ENCODE measurements at places on chromosomes 4 and X.

DNA sequence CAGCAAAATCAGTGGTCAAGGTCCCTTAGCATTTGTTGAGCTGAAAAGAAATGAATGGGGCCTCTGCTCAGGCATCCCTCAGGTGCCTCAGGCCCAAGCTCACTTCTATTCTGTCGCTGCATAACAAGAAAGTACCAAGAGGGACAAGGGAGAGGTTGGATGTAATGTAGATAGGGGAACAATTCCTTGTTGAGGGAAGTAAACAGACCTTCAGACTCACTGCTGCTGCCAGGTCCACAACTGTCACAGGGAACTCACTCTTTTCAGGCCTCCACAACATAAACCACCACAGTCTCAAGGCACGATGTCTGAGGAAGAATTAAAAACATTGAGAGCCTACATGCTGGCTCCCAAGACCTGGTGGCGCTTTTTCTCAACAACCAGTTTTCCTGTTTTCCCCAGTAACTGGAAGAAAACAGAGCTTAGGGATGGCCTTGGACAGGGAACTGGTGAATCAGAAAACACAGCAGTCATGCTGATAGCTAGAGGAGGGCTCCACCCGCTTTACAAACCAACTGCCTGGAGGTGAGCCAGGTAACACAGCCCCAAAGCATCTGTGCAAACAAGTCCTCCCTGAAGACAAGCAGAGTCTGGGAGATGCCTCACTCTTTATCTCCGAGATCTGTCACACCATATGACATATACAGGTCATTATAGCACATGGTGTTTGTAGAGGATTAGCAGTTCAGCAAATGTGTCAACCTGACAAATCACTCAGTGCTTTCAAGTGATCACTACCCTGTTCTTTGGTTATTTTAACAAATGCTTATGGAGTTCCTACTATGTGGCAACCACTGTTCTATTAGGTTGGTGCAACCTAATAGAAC is 14.3 kb upstream of the AWAT1 start:
- no peak for DNase-seq

DNA sequence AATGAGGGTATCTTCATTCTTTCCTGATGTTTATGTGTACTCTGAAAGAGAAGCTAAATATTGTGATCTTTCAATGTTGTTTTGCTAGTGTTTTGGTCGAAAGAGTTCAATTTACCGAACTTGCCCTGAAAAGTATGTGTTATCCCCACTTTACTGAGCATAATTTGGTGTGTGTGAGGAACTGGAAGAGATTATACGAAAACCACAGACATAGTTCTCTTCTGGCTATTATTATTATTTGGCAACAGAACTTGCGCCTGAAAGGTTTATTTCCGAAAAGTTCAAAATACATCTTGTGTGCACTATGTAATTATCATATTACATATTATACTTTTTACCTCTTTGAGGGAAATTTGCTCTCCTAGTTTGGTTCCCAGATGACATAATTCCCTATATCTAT is 232.5 kb upstream of the INTU start:
- no peak for DNase-seq

DNA sequence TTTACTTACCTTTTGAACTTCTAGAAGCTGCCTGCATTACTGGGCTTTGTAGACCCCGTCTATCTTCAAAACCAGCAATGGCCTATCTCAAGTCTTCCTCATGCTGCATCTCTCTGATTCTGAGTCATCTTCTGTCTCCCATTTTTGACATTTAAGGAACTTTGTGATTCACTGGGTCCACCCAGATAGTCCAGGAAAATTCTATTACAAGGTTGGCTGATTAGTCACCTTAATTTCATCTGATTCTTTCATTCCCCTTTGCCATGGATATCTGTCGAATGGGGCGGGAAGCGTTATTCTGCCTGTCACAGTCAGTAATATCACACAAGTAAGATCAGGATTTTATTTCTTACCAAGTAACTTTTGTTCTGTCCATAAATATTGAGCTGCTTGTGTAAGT is 618.0 kb downstream of the CCSER1 start:
- no peak for DNase-seq

GRCh38 chrX:107726816-107727534 is 48.6 kb downstream of the TSC22D3 start:
- DNase-seq = no peak

- DNase-seq = no peak
Observed at GRCh38 chrX:140521393-140521792, 16.5 kb upstream of the SOX3 start.

DNA sequence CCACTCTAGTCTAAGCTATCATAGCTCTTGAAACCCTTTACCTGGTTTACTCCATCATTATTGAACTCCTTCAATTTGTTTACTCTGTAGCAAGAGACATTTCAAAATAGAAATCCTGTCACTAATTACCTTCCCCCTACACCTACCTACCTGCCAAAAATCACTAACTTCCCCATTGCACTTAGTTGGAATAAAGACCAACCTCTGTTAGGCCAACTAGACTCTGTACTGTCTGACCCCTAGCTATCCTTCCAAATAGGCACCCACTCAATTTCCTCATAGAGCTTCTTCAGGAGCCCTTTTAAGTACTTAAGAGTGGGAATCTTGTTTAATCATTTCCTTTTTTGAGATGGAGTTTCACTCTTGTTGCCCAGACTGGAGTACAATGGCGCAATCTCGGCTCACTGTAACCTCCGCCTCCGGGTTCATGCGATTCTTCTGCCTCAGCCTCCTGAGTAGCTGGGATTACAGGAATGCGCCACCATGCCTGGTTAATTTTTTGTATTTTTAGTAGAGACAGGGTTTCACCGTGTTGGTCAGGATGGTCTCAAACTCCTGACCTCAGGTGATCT is 8.9 kb upstream of the CDKL2 start:
- no peak for DNase-seq

- DNase-seq = no peak
Observed at GRCh38 chrX:23764188-23764984, 18.6 kb upstream of the SAT1 start.

- no peak for DNase-seq
Observed at GRCh38 chrX:148417934-148418333, 82.5 kb upstream of the AFF2 start.

- no peak for DNase-seq
Observed at GRCh38 chr4:123739806-123740205, 343.2 kb downstream of the SPRY1 start.

- no peak for DNase-seq
Observed at GRCh38 chrX:27600686-27601085, 10.5 kb downstream of the DCAF8L2 start.

- DNase-seq = no peak
Observed at GRCh38 chrX:84219551-84219950, 31.6 kb upstream of the RPS6KA6 start.

GRCh38 chr4:102216666-102217065 is 128.6 kb downstream of the SLC39A8 start:
- no peak for DNase-seq

DNA sequence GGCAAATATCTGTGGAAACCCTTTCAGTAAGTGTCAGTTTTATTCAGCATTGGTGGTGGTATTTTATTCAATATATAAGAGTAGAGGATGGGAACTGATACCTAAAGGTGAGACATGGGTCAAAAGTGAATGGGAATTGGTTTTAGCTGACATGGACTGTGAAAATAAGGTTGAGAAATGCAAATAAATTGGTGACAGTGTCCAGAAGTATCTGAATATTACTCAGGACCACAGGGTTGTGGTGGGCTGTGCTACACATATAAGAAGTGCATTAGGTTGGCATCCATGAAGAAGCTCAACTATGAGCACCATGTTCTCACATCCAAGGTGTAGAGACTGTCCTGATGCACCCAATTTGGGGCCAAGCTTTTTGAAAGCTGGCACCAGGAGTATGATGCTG is 45.0 kb downstream of the ETDC start:
- no peak for DNase-seq

- no peak for DNase-seq
Observed at GRCh38 chr4:7698584-7698983, 241.1 kb downstream of the AFAP1 start.

DNA sequence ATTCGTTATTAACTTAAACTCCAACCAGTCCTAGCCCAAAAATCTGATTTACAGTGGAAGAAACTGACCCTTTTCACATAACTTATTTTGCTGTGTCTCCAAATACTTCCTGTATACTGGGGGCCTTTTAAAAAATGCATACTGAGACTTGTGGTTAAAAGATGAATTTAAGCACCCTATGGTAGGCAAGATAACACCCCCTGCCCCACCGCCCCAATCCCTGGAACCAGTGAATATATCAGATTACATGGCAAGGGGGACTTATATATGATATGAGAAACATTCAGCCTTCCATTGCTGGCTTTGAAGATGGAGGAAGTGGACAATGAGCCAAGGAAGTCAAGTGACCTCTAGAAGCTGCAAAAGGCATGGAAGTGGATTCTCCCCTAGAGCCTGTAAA is 3.1 kb upstream of the CLCN3 start:
- DNase-seq = no peak

GRCh38 chr4:3202836-3203820 is 45.8 kb upstream of the MSANTD1 start:
- no peak for DNase-seq

DNA sequence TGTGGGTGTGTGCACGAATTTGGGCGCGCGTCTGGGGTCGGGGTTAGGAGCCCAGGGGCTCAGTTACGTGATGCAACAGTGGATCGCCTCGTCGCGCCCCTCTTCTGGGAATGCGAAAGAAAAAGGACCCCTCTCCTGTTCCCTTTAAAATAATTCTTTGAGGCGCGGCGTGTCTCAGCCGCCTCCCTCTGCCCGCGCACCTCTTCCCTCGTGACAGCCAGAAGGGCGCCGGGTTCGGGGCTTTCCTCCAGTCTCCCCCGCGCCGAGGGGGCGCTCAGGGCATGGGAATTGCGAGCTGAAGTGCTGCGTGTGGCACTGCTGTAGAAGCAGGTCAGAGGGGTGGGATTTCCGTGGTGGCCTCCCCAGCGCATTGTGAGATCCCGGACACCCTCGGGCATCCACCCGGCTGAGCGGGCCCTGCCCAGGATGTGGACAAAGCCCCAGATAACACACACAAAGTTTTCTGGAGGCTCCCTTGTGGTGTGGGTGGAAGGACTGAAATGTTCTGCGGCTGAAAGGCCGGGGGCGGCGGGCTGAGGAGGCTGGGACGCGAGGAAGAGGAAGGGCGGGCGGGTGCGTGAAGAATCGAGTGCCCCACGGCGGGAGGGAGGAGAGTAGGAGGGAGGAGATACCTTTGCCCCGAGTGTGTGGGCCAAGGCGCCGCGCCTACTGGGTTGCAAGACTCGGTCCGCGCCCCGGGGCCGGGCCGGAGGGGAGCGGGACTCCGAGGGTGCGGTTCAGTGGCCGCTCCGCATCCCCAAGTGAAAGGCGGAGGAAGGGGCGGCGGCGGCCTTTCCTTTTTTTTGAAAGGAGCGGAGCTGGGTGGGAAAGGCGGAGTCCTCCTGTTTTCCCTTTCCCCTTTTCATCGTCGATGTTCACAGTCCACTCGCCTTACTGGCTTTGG is 752 bp downstream of the SEPTIN11 start:
- no peak for DNase-seq

- no peak for DNase-seq
Observed at GRCh38 chrX:49792376-49792775, 36.7 kb upstream of the PAGE4 start.

- DNase-seq = no peak
Observed at GRCh38 chr4:152509595-152510225, 26.2 kb downstream of the FBXW7 start.

- DNase-seq = no peak
Observed at GRCh38 chr4:172708184-172708583, 460.4 kb upstream of the GALNT7 start.

DNA sequence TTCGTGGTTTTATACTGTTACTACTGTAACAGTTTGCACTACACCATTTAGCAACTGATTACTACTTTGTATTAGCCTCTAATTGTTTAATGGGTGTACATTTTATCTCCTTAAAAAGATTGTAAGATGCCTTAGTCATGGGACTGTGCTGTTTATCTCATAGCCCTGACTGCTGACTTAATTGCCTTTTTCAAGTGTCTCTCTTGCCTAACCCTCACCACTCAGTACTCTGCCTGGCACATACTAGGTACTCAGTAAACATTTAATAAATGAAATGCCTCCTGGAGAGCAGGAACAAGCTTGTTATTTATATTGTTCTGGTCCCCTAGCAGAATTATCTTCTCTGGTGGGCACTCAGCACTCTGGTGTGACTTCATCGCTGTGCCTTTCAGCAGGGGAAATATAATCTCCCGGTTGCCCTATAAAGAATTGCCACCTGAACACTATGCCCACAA is 1.7 kb upstream of the STIM2 start:
- DNase-seq = no peak

DNA sequence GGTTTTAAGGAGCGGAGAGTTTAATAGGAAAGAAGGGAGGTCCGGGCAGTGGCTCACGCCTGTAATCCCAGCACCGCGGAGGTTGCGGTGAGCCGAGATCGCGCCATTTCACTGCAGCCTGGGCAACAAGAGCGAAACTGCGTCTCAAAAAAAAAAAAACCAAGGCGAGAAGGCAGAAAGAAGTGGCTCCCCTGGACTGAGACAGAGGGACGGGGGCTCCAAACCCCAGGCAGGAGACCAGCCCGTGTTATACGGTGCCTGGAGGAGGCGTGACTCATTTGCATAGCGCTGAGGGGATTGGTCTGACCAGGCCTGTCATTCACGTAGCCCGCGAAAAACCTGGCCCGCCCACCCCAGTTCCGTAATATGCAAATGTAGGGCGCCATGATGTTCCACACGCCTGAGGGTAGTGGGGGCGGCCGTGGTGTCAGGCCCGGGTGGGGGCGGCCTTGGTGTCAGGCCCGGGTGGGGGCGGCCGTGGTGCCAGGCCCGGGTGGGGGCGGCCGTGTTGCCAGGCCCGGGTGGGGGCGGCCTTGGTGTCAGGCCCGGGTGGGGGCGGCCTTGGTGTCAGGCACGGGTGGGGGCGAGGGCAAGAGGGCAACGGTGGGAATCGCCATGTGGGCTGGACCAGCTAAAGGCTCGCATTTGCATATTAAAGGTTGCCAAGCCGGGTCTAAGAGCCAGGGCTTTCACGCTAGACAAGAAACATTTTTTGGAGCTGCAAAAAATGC is 2.1 kb downstream of the PLCXD1 start:
- DNase-seq = peak; percentile 46

DNA sequence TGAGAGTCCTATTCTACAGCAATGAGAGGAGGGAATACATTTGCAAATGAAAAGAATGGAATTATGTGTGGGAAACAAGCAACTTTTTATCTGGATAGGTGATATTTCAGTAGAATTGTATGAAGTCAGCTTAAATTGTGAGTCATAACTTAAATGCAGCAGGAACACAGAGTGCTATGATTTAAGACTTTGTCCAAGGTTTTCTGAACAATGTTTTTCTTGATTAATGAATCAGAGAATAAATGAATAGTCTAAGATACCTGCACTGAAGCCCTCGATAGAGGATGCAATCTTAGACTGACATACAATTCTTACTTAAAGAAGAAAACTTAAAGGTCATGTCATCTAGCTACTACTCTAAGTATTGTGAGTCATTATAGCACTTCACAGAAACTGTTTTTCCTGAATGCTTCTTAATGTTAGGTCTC is 8.0 kb downstream of the ARHGEF38 start:
- no peak for DNase-seq

GRCh38 chrX:72305286-72306084 is at the start of gene CITED1:
TSS of gene CITED1 (minus strand) at chrX:72305914. CDS start at chrX:72302869, 3,045 bp downstream.
- DNase-seq = no peak

GRCh38 chrX:97806238-97806637 is 922.5 kb downstream of the RPA4 start:
- no peak for DNase-seq

GRCh38 chr4:26351685-26352084 is 30.9 kb downstream of the RBPJ start:
- no peak for DNase-seq

- no peak for DNase-seq
Observed at GRCh38 chr4:113618205-113618604, 143.3 kb downstream of the CAMK2D start.
